ENCODE measurements at places on chromosomes 4 and X.

DNA sequence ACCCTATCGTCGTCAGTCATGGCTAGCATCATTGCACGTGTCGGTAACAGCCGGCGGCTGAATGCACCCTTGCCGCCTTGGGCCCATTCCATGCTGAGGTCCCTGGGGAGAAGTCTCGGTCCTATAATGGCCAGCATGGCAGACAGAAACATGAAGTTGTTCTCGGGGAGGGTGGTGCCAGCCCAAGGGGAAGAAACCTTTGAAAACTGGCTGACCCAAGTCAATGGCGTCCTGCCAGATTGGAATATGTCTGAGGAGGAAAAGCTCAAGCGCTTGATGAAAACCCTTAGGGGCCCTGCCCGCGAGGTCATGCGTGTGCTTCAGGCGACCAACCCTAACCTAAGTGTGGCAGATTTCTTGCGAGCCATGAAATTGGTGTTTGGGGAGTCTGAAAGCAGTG, 1.6 kb downstream of the ZCCHC12 start:
- H3K4me3 ChIP-seq, result no peak overlapping the region
- H3K27ac ChIP-seq, result no peak overlapping the region
- no peak for DNase-seq
- H3K36me3 ChIP-seq, result no peaks in the 10 kb centered on the region
- H3K27me3 ChIP-seq, result peaks cover 43% of the 10 kb centered on the region
- peaks cover 14% of the 10 kb centered on the region for H3K4me1 ChIP-seq

- peaks cover 22% of the 10 kb centered on the region for H3K36me3 ChIP-seq
- peak overlapping the region; percentile 23 for H3K27ac ChIP-seq
- H3K27me3 ChIP-seq, result no peaks in the 10 kb centered on the region
- H3K4me3 ChIP-seq, result no peak overlapping the region
These were observed 13.5 kb downstream of the ANKRD17 start for GRCh38 chr4:73244945-73245601.

- H3K36me3 ChIP-seq, result no peaks in the 10 kb centered on the region
- no peaks in the 10 kb centered on the region for H3K4me1 ChIP-seq
- no peak overlapping the region for H3K27ac ChIP-seq
- no peak overlapping the region for H3K4me3 ChIP-seq
- H3K27me3 ChIP-seq, result no peaks in the 10 kb centered on the region
- DNase-seq, result no peak
These were observed 59.3 kb upstream of the MAGED1 start for GRCh38 chrX:51834076-51834475.

GRCh38 chr4:88962396-88962795, 94.6 kb downstream of the FAM13A start:
- H3K4me3 ChIP-seq, result no peak overlapping the region
- no peaks in the 10 kb centered on the region for H3K27me3 ChIP-seq
- H3K27ac ChIP-seq, result no peak overlapping the region
- DNase-seq, result no peak
- H3K36me3 ChIP-seq, result no peaks in the 10 kb centered on the region

- H3K36me3 ChIP-seq, result peaks cover 7% of the 10 kb centered on the region
- DNase-seq, result no peak
- no peak overlapping the region for H3K4me3 ChIP-seq
- H3K27me3 ChIP-seq, result no peaks in the 10 kb centered on the region
These were observed 73.3 kb downstream of the KLHL8 start for GRCh38 chr4:87147116-87147515.

- no peak for DNase-seq
- no peaks in the 10 kb centered on the region for H3K27me3 ChIP-seq
- H3K27ac ChIP-seq, result no peak overlapping the region
- no peaks in the 10 kb centered on the region for H3K4me1 ChIP-seq
- H3K4me3 ChIP-seq, result no peak overlapping the region
These were observed 37.3 kb downstream of the RRAGB start for GRCh38 chrX:55754861-55755294.
